ENCODE measurements at places on chromosomes 5 and 9.

DNA sequence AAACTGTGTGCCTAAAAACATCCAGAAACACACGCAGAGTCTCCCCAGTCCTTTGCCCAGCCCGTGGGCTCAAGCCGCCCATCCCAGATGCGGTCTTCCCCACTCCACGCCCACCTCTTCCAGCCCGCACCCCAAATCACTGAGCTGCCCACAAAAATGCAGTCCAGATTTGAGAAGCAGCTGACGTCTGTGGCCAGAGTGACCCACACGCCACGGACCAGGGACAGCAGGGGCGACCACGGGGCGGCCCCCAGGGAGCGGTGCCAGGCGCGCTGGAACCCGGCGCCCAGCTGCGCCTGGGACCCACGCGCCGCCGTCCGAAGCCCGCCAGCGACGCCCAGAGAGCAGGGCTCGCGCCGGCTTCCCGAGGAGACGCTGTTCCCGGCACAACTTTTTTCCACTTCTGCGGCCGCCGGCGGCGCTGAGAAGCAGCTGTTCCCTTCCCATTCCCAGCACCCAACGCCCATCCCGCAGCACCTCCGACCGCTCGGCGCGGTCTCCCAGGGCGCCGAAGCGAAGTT, 674 bp downstream of the LHFPL2 start:
- DNase-seq, result no peak

DNA sequence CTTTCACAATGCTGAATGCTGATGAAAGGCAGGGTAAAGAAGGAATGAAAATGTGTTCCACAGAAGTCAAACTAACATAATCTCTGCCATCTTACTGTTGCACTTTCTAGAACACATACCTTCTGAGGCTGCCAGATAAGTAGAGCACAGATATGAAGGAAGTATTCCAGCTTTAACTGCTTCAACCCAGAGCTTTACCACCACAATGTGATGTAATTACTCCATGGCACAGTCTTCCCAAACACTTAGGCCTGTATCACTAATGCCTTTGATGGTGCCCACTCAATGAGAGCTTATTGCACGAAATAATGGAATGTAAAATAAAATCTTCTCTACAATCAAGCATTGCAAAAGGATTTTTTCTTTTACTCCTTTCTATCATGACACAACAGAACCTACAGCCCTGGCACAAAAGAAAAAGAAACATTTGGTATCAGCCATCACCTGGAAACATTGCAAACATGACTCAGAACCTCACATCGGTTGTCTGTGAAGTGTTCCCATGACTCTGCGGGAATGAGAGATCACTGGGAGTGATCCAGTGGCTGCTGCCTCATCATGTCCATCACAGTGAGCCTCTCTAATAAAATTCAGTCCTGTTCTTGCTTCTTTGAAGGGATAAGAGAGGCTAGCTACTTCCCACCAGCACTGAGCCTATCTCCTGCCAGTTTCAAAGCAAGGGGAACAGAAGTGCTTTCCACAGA, 385.8 kb downstream of the EFNA5 start:
- no peak for DNase-seq

DNA sequence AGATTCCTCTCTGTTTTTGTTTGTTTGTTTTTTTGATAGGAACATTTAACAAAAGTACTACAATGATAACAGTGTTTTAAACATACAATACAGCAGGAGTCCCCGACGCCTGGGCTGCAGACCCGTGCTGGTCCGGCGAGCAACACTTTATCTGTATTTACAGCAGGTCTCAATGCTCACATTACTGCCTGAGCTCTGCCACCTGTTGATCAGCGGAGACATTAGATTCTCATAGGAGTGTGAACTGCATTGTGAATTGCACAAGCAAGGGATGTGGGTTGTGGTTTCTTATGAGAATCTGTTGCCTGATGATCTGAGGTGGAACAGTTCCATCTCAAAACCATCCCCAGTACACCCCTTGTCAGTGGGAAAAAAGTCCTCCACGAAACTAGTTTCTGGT, 1068.5 kb upstream of the CDH10 start:
- DNase-seq, result no peak

DNA sequence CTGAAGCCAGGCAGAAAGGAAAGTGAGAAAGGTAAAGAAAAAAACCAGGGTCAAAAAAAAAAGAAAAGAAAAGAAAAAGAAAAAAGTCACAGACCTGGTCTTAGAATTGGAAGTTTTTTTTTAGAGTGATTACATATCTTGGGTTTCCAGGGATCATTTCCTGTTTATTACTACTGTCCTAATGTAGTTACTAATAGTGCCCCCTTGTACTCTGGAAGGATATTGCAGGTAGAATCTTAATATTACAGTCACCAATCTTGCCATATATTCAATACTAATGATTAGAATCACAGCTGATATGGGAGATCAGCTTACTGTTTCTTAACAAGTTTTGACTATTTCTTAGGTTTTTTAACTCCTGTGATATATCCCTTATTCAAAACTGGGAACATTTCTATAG, 543.2 kb upstream of the CDH6 start:
- DNase-seq, result no peak

GRCh38 chr9:76296561-76297310, 97.5 kb downstream of the RFK start:
- no peak for DNase-seq

DNA sequence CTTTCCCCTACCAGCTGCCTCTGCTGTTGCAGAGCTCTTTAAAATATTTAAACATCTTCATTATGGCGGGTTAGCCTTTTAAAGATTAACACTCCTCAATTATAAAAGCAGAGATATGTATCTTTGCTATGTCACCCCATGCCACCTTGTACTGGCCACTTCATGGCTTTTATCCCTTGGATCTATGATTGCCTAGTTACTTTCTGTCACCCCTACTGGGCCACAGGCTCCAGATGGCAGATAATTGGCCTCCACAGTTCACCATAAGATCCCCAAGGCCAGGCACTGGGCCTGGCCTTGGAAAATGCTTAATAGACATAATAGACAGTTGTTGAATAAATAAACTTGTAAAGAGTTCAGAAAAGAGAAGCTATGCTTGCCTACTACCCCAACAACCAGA, 142.0 kb upstream of the SHB start:
- DNase-seq, result no peak

- no peak for DNase-seq
Measured at GRCh38 chr5:18811661-18812060, 1176.3 kb downstream of the CDH18 start.

DNA sequence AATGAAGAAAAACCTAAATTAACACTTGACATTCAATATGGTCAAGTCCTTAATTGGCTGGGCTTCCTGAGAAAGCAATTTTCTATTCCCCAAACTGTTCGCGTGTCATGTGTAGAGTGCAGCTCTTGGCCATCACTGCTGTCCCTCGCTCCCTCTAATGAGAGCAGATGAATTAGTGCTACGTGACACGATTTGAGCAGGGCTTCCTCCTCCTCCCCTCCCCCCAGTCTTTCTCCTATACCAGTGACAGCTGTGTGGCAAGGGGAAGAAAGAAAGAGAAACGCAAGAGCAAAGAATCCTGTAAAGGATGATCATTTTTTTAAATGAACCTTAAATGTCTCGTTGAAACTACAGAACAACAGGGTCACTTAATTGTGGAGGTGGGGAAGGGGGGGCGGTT, 159.6 kb downstream of the BNC2 start:
- peak; percentile 29 for DNase-seq

DNA sequence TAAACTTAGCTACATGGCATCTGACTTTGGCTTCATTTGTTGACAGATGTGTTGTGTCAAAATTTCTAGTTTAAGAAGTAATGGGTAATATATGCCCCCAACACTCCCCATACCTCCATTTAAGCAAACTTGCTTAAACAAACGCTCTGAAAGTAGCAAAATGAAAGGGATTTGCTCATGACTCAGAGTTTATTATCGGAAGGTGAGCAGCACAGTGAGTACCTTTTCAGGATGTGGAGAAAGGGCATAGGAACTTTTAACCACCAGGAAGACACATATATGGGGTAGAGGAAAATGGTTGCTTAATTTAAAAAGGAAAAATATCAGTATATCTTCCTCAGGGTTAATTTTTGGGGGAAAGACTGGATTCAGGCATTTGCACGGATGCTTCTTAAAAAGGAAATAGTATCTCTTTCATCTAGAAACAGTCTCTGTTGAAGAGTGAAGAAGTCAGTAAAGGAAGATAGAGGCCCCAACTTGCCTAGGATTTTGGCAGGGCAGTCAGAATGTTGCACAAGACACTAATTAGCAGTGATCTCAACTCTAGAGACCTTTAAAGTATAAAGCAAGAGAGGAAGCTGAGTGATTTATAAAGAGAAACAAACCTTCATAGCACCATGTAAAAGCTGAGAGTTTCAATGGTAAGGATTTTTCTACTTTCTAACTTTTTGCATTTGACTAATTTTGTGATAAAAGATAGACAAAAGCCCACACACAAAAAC, 155.1 kb downstream of the TRIO start:
- DNase-seq, result no peak

DNA sequence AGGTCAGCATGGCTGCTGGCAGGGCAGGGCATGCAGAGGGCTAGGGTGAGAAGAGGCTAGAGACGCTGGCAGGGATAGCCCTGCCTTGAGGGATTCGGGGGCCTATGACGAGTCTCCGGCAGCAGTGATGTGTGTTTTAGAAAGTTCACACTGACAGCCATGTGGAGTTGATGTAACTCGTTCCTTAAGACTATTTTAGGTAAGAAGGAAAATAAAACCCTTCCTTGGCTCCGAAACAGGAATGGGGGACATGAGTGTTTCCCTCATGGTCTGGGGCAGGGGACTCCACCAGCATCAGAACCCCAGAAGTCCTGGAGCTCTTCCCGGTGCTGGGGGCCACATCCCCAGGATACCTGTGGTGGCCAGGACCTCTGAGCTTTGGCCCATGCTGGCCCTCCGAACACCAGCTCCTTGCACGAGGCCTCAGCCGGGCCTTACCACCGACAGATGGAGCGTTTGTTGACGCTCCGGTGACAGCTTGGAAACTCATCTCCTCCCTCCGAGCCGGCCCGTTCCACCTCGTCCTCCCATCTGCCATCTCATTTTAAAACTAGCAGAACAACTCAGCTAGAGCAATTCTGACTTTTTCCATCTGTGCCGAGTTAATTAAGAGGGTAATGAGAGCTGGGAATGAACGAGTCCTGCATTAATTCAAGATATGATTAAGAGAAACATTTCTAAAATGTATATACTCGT, 337.7 kb downstream of the CDK5RAP2 start:
- DNase-seq, result no peak

- no peak for DNase-seq
Measured at GRCh38 chr9:72424131-72424530, 59.1 kb upstream of the ZFAND5 start.

- no peak for DNase-seq
Measured at GRCh38 chr5:81826128-81826527, 75.2 kb upstream of the SSBP2 start.

GRCh38 chr9:35771534-35771933, 17.5 kb upstream of the MSMP start:
- DNase-seq, result peak; percentile 71

DNA sequence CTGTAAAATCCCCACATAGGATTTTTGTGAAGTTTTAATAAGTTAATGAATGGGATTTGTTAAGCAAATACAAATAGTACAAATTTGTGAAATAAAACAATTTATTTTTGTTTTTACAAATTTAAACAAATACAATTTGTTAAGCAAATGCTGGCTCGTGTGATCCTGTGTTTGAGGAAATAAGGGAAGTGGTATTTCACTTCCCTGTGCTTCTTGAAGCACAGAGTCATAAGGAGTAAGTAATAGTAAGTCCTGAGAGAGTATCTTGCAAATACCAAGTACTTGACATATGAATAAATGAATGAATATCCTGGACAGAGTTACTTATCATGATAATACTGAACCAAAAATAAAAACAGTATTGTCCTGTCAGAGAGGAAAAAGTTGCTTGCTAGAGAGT, 9.1 kb downstream of the SMIM3 start:
- DNase-seq, result no peak

DNA sequence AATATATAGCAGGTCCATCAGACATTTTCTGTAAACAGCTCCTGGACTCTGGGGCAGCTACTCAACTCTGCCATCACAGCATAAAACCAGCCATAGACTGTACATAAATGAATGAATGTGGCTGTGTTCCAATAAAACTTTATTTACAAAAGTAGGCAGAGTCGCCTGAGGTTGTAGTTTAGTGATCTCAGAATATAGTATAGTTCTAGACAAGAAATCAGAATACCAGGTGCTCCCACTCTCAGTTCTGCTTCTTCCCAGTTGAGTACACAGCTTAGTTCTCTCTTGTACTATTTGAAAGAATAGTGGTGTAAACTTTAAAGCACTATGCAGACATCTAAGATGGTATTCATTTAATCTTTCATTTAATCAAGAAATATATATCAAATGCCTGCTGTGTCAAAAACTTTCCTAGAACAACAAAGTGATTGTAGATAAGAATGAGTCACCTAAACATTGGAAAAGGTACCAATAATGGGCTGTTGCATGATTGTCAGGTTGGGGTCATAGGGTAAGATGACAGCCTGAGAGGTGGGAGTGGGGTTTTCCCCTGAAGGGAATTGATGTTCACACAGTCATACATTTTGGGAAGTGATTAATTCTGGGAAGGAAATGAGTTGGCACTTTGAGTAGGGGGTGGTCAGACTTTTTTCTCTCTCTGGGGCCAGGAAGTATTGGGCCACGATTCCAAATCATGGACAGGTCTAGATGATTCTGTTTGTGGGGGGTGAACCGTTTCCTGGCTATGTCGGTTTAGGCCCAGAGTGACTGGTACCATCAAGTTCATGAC, 37.0 kb downstream of the TNFSF8 start:
- no peak for DNase-seq

- DNase-seq, result no peak
Measured at GRCh38 chr9:128169925-128170324, 9.9 kb downstream of the BBLN start.

DNA sequence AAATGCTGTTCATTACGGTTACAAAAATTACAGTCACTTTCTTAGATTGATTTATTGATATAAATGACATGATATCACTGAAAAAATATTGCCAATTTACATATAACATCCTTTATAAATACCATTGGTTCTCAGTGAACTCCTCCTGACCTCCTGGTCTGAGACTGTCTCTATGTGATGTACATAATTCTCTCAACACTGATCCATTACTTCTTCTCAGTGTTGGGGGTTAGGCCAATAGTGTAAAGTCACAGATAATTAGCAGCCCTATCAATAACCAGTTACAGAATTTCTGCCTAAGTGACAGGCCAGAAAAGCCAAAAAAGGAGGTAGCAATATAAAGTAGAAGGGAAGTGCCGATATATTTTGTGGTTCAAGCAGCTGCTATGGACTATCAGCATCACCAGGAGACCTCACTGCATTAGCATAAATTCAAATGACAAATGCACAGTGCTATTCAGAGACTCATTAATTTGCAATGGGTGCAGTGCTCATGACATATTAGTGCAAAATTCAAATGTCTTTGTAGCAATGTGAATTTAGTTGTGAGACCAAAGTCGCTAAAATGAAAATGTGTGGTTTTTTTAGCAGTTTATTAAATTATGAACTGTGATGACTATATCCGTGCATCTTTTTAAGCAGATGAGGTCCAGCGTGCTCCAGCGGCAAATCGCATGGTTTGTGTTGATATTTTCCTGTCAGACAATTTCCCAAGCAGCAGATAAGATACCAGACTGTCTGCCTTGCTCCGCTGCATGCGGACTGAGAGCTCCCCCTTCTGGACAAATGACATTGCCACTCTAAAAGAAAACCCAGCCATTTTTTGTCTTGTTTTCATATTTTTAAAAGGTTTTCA, 144.6 kb downstream of the CETN3 start:
- peak; percentile 12 for DNase-seq

Measured in NCI-H1436 treated with DMSO at 0.1 percent for 48 hours (cell line).